CD4-positive, alpha-beta T cell treated with Interleukin-2 at 100 ng/mL for 4 hours (primary cell): ENCODE measurements at places on chromosomes 11 and 22.

- DNase-seq: no peak
Measured at GRCh38 chr11:33471541-33471940, 214.4 kb downstream of the HIPK3 start.

DNA sequence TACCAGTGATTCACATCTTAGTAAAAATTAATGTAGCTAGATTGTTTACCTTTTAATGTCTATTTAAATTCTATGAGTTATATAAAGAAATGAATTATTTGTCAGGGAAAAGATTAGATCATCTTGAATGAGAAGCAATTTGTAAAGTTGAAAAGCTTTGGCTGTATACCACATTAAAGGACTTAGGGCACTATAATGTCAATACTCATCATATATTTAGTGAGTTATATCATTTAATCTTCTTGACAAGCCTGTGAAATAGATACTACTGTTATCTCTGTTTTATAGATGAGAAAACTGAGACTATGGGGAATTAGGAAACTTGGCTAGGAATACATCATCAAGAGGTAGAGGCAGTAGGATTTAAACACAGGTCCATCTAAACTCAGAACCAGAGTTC lies 160.1 kb downstream of the GUCY1A2 start:
- DNase-seq: no peak

DNA sequence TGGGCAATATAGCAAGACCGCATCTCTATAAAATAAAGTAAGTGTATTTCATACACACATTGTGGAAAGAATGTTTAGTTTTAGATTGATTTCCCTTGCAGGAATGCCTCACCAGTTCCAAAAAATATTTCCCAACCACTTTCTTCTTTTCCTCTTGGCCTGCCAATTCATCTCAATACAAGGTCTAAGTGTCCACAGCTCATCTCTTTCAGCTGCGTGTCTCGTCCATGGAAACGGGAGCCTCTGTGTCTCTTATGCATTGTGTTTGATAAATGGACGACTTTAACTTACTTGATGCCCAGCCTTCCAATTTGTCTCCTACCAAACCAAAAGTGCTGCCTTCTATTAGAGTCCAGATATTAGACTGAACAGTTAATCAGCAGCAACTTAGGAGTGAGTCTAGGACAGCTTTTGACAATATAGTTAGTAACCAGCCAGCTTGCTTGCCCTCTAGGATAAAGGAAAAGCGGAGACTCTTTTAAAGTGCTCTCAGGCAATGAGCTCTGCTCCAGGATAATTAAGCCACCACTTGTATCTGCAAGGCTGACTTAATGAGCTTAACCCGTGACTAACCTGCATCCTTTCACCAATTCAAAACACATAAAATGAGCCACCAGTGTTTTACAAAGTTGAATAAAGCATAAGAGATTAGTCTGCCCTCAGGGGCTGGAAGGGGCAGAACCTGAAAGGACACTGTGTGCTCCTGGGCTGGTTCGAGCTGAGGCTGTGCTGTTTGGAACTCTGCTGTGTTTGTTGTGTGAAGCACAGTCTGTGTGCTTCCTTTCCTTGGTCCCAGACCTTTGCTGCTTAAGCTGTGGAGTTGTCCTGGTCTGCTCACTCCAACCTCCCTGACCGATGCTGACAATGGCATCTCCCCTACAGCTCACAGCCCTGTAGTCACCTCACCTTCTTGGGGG lies 27.5 kb downstream of the FBXO7 start:
- DNase-seq: no peak

GRCh38 chr11:1773994-1774550 lies 10.3 kb upstream of the CTSD start:
- DNase-seq: no peak

- no peak for DNase-seq
Measured at GRCh38 chr11:77558380-77558779, 31.4 kb upstream of the AQP11 start.

DNA sequence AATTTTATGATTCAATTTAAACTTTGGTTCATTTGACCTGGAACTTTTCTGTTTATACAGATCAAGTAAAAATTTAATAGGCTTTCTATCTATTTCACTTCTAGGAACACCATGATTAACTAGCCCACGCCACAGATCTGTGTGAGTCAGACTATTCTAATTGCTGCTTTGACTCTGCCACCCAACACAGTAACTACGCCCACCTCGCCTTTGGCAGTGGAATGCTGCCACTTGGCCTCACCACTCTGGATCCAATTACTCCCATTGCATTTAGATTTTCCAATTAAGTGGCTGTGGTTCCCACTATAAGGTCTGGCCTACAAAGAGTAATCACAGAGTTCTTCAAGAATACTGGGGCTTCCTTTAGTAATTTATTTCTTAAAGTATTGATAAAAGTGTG lies 46.6 kb upstream of the LIN7C start:
- DNase-seq: no peak

DNA sequence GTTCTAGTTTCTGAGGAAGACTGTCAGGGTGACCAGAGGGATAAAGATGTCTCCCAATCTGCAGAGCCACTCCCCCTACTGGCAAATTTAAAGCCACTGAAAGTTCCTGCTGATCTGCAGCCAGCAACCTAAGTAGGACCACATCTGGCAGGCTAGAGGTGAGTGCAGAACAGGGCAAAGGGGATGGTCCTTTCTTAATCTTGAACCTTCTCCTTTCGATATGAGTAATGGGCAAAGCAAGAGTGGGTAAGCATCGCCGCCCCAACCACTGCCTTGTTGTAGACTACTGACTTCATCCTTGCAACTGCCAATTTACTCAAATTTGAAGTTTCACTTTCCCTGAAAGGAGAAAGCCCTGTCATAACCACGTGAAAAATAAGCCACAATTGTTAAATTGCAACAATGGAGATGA lies 30.7 kb downstream of the SCUBE2 start:
- peak; percentile 1 for DNase-seq

- no peak for DNase-seq
Measured at GRCh38 chr22:37196539-37197450, 8.7 kb upstream of the C1QTNF6 start.

DNA sequence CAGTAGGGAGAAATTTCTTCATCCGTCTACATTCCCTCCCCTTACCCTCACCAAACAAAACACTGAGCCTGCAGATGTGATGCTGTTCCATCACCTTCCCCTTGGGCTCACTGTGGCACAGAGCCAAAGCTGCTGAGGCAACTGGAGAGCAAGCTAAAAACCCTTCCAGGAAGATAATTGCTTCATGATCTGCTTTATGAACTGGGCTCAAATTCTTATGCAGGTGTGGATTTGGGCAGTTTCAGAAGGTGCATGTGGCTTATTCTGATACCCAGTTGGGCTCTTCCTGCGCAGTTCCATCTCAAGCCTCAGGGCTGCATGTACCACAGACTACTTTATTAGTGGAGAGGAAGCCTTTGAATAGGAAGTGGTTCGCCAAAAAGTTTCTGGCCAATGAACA lies 58.3 kb downstream of the AAMDC start:
- DNase-seq: no peak

DNA sequence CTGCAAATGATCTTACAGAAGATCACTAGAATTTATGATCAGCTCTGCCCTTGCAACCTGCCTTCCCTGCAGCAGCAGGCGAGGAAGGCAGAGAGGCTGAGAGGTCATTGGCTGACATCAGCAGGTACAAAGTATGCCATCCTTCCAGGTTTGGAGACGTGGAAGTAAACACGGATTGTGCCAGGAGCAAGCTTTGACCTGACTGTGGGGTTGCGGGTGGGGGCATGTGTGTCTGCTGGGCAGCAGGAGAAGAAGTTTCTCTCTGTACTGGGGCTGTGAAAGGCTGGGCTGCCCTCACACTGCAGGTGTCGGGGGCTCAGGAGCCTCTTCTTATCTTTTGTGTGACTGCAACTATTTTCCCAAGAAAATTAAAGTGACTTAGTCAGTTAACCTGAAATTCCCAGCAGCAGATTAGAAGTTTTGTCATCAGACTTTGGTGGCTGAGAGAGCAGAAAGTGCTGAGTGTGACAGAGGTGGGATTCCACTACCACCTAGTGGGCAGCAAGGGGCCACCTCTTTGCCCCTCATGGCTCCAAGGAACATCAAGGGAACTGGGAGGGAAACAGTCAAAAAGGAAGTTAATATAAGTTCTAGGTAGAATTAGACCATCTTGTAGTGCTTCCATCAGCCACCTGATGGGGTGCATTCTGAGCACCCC lies 565.9 kb downstream of the ETS1 start:
- DNase-seq: no peak

- no peak for DNase-seq
Measured at GRCh38 chr22:40368836-40369235, 1.6 kb upstream of the SGSM3 start.

GRCh38 chr11:129455101-129455500 lies 79.5 kb downstream of the BARX2 start:
- DNase-seq: no peak

DNA sequence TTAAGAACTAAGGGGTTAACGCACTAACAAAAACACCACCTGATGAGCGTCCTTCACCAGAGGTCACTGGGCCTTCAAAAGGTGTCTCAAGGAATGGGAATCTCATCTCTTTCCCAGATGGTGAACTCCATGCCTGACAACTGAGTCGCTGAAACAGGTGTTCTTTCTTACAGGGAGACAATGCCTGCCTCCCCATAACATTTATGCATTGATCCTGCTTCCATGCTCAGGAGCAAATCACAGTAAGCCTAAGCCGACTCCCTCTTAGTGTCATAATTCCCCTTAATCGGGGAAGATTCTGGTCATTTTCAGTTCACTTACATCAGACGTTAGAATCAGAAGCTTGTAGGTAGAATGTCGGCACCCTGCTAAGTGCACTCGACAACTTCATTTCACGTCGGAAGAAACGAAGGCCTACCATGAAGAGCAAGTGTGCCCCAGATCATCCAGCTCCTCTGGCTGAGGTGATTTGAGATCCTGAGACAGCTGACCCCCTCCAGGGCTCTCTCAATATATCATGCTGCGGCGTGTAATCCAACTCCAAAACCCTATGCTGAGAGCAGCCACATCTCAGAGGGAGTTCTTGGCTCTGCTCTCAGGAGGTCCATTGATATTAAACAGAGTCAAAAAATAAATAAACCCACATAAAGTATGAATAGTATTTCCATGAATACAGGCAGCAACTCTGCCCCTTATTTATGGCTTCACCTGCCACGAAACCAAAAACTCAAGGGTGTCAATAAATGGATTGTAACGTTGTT lies 163.1 kb downstream of the LARGE1 start:
- no peak for DNase-seq

GRCh38 chr11:58027341-58027740 lies 3.4 kb upstream of the OR6Q1 start:
- no peak for DNase-seq

DNA sequence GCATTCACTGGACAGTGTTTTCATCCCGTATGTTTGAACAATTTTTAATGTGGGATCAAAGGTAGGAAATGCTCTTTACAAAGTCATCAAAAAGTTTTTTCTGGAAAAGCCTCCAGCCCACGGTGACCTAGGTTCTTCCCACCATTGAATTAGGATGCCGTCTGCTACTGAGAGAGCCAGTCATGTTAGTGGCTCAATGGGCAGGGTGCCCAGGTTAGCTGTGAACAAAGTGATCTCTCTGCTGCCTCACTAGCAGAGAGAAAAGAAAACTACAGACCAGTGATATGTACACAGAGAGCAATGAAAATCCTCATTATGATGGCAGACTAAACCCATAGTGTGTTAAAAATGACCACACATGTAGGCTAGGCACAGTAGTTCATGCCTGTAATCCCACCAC lies 32.4 kb downstream of the KCNQ1 start:
- DNase-seq: no peak

GRCh38 chr22:23769321-23769965 lies 1.7 kb upstream of the CHCHD10 start:
- no peak for DNase-seq

GRCh38 chr22:23800297-23801237 lies 13.8 kb downstream of the SMARCB1 start:
- DNase-seq: no peak

- DNase-seq: no peak
Measured at GRCh38 chr11:100816823-100817222, 129.7 kb downstream of the ARHGAP42 start.

DNA sequence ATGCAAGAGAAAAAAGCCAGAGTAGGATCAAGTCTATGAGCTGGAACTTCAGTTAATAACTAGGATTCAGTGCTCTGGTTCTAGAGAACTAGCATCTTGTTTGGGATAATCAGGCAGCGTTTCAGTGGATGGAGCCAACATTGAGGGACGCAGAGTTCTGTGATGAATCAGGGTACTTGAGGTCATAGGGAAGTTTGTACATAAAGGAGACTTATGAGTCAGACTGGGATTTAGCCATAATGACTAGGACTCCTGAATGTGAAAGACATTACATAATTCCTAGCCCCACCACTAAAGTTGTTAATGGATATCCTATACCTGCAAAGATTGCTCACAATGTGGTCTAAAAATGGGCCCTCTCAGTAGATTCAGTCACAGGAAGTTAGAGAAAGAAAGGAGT lies 6.8 kb downstream of the SLN start:
- DNase-seq: no peak

DNA sequence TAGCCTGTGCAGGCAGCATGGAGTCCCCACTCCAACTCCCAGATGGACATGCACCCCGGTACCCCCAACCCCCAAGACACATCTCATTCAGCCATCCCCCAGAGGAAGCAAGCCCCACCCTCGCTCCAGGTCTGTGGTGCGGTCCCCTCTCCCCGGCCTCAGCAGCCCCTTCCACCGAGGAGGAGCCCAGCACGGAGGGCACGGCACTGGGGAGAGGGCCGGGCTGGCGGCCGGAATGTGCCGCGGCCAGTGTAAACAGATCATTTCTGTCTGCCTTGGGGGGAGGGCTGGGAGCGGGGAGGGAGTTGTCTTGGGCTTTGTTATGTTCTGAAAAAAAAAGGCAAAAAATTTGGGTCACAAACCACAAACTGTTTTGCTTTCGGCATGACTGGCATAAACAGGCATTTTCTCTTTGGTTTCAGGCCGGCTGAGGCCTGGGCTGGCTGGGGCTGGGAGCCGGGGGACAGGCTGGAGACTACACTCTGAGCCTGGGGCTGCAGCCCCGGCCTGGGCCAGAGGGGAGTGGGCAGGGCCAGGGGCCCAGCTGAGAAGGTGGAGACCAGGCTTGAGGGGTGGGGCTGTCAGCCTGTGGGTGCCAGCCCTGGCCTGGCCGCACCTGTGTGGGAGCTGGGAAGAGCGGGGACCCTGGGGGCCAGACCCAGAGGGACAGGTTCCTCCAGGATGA lies 16.8 kb downstream of the IGF2 start:
- no peak for DNase-seq

GRCh38 chr11:7575841-7576725 lies 62.3 kb downstream of the PPFIBP2 start:
- DNase-seq: peak; percentile 16
